ENCODE measurements at places on chromosomes 16 and 17.

GRCh38 chr17:77886387-77886728, 72.1 kb upstream of the TNRC6C start:
- no peak for DNase-seq

- DNase-seq: no peak
Observed at GRCh38 chr16:27098366-27099049, 31.8 kb downstream of the C16orf82 start.

- DNase-seq: peak; percentile 17
Observed at GRCh38 chr16:50457423-50457822, 88.6 kb upstream of the BRD7 start.

GRCh38 chr17:8664456-8665126, 34.1 kb upstream of the MYH10 start:
- DNase-seq: no peak

- DNase-seq: peak; percentile 8
Observed at GRCh38 chr16:28264656-28265055, 27.7 kb upstream of the SBK1 start.
